ENCODE measurements at places on chromosomes 1 and 21.

DNA sequence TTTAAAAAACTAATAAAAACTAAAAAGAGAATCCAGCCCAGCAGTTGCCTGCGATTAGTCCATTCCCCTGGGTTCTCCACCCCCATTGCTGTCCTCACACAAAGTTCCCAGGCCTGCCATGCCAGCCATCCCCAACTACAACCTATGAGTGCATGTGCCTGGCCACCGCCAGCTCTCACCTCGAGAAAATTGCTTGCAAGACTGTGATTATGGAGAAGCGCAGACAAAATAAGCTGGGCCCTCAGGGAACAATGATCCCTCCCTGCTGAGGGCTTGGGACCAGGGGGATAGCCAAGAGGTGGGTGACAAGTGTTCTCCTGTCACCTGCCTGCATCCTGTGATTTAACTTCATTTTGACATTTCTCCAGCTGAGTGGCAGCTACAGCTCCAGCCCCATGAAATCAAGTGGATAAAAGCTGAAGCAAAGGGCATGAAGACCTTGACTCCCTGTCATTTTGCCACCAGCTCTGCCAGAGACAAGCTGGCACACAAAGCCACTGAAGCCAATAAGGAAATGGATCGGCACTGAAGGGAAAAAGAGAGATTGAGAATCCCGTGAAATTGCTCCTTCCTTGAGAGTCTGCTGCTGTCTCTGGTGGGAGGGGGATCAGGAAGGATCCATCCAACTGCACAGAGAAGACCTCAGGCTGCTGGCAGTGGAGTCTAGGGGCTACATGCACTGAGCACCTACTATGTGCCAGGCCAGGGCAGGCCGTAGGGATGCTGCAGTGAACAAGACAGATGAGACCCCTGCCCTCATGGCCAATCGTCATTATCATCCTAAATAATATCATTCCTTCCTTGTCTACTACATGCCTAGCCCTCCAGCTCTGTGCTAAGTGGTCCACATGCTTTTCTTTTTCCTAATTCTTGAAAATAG is 40.7 kb downstream of the MATN1 start:
- no peak for DNase-seq

DNA sequence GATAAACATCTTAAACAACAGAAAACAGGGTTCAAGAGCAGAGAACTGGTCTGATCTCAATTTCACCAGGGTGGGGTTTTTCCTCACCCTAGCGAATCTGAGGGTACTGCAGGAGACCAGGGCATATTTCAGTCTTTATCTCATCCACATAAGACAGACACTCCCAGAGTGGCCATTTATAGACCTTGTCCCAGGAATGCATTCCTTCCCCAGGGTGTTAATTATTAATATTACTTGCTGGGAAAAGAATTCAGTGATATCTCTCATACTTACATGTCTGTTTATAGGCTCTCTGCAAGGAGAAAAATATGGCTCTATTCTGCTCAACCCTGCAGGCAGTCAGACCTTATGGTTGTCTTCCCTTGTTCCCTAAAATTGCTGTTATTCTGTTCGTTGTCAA is 84.1 kb downstream of the LYPLAL1 start:
- DNase-seq: no peak

- DNase-seq: no peak
These were observed 264 bp downstream of the FCRL3 start for GRCh38 chr1:157700305-157700704.

DNA sequence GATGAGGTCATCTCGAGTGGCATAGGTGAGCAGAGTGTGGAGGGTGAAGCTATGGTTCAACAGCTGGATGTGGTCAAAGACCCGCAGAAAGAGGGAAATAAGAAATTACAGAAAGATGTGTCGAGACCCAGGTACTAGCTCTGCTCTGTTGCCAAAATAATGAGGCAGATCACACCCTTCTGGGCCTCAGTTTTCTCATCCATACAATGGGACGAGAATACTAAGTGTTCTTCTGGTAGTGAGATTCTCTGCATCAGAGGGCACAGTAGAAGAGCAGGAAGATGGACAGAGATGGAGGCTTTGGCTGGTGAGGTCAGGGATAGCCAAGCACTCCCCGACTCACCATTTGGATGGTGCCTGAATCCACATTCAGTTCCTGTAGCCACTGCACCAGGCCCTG is 11.1 kb downstream of the MAP3K6 start:
- DNase-seq: no peak

- no peak for DNase-seq
These were observed 23.8 kb upstream of the PAXBP1 start for GRCh38 chr21:32795376-32795775.

DNA sequence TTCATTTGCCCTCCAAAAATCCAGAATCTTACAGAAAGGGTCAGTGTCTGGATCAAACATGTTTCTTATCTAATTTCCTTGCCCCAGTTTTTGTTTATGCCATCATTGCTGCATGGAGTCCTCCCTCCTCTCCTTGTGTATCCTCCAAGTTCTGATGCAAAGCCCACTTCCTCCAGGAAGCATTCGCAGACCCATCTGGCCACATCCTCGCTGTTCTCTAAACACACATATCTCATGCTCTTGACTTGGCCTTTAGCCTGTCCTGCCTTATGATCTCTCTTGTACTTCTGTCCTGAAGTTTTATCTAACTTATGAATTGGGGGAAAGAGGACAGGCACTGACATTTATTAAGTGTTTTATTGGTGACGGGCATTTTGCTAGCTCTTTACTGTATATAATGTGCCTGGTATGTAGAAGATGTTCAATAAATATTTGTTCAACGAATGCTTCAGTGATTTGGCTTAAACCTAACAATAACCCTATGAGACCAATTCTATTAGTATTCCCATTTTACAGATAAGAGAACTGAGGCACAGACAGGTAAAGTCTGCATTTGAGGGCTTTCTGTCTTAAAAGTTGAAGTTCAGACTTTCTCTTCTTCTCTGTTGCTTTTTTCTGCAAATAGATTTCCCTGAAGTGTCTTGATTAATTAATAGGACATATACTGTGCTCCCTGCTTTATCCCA is 19.2 kb upstream of the ID3 start:
- DNase-seq: no peak
